ENCODE measurements at places on chromosomes 16 and 17.

- no peak for DNase-seq
Measured at GRCh38 chr17:2295575-2295974, 8.0 kb downstream of the SMG6 start.

DNA sequence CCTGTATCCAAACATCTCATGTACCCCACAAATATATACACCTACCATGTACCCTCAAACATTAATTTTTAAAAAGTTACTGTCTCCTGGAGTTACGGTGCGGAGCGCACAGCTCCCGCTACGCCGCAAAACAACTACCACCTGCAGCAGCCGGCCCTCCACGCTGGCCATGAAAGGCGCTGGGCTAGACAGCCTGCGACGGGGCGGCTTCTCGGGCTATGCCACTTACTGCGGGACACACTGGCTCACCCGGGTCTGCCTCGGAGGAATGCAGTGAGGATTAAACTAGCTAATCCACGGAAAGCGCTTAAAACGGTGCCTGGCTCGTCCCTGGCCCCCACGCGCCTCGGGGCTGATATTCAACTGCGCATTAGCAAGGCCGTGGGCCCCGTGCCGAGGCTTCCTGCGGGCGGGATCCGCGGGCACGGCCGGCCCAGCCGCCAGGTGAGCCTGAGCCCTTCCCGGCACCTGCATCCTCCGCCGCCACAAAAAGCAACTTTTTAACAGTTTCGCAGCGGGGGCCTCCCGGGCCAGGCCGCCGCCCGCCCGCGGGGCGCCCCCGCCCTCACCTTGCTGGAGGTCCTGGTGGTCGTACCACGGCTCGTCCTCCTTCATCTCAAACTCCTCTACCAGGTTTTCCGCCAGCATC lies 633 bp downstream of the CDR2 start:
- no peak for DNase-seq

- no peak for DNase-seq
Measured at GRCh38 chr17:65058593-65058992, 2.1 kb upstream of the GNA13 start.

DNA sequence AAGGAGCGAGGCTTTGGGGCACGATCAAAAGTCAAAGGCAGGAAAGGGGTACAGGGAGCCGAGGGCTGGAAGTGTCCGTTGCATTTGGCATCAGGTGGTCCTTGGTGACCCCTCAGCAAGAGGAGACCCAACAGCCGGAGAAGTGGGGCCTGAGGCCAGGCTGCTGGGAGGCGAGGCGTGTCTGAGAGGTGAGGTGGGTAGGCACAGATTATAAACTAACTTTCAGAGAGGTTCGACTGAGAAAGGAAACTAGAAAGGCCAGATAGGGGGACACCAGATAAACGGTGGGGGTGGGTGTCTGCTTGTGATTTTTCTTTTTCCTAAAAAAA lies 3.6 kb downstream of the PECAM1 start:
- no peak for DNase-seq

DNA sequence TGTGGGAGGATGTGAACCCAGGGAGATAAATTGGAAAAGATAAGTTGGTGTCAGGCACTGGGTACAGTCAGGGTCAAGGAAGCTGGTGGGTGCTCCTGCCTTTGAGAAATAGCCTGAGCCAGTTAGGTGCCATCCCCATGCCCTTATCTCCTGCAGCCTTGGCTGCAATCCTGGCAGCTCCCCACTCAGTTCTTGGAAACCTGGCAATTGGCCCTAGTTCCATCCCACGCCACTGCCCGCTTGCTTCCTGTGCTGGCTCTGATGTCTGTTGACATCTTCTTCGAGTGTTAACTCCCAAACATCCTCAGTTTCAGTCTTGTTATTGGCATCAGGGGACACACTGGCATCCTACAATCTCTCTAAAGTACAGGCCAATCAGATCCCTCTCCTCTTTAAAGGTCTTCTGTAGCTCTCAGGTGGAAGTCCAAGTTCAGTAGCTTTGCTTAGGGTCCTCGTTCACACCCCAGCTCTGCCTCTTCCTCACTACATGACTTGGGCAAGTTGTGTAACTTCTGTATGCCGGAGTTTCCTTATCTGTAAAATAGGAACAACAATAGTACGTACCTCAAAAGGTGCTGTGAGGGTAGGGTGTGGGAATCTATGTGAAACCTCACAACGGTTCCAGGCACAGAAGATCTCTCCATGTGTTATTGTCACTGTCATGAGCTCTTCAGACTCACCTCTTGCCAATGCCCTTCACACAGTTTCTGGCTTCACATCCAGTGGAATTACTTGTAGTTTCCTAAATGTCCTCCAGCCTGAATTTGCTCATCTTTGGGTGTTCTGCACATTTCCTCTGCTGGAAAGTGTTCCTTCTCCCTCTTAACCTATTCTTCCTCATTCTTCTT lies 13.5 kb upstream of the PRKAR1A start:
- DNase-seq: no peak

DNA sequence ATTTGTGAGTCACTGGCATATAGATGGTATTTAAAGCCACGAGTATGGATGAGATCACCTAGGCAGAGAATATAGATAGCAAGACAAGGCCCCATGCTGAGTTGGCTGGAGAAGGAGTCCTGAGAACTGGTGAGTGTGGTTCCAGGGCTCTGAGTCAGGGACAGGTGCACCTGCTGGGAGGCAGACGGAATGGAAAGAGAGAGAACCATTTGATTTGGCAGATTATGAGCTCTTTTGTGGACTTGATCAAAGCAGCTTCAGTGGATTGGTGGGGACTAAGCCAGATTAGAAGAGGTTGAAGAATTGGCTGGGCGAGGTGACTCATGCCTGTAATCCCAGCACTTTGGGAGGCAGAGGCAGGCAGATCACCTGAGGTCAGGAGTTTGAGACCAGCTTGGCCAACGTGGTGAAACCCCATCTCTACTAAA lies 4.3 kb upstream of the C16orf92 start:
- no peak for DNase-seq

DNA sequence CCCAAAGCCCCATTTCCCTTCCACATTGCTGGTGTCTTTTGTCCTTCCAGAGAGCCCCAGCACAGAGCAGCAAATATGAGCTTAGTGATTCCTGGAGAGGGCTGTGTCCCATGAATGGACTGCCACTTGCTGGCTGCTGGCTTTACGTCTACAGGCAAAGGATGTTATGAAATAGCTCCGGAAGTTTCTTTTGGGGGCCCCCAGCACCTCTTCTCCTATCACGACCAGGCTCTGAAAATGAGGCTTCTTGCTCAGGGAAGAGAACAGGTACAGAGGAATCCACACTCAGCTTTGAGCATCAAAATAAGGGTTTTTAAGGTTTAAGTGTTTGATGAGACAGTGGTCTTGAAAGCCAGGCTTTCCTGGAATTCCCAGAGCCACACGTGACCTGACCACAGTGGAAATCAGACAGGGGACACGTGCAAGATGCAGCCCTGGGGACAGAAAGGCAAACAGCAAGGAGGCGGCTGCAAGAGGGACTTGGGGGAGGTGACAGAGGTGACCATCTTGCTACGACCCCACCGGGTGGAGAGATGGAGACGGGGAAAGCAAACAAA lies 58.1 kb downstream of the ZDHHC7 start:
- no peak for DNase-seq

DNA sequence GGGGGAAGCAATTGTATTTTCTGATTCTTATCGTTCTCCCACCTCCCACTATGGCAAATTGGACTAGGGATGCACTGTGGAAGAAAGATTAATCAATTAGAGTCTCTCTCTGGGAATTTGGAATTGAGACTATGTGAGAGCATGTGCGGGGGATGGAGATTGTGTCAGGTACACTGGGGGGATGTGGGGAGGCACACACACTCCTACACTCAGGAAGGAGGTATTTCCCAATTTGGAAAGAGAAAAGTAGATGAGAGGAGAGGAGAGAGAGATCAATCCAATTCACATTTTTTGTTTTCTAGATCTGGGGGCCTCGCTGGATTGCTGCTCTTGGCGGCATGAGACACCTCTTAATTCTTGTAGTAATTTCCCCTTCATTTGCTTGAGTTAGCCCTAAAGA lies 14.3 kb upstream of the PRKCB start:
- DNase-seq: no peak

GRCh38 chr16:5971924-5972323 lies 874.3 kb upstream of the EEF2KMT start:
- DNase-seq: no peak

DNA sequence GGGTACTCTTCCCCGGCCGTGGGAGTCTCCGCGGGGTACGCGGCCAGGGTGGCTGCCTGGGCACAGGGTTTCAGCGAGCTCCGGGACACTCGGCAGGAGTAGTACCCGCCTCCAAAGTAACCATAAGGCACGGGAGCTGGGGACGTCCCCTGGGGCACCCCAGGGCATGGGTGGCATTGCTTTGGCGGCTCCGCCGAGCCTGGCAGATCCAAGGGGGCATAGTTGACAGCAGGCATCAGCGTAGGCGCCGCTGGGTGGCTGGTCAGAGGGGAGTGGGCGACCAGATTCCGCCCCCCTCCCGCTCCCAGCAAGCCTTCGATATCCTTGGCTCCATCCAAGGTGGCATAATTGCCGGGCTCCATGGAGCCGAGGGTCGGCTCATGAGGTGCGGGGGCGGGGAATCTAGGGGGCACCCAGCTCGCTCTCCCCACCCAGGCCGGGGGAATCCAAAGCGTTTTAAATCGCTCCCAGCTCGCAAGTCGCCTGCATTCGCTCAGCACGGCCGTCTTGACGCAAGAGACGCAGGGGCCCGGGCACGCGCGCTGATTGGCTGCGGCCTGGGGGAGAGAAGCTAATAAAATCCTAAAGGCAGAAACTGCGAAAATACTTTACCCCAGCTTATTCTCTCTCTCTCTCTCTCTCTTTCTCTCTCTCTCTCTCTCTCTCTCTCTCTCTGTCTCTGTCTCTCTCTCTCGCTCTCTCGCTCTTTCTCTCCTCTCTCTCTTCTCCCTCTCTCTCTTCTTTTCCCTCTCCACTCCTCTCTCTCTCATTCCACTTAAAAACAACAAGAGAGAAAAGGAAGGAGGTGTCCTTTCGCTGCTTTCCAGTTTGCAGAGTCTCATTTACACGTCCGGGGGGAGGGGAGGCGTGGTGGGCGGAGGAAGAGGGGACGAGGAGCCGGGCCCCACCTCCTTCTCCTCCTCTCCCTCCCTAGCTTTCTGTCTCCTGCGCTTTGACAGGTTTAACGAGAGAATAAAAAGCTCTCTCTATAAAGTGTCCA lies at the start of gene HOXB13:
HOXB13 (minus strand) TSS at position 519 of the 1,000 bp plus-strand sequence; CDS start at position 362, 157 bp downstream.
- peak; percentile 64 for DNase-seq

Measured in NCI-H1436 (cell line).